ENCODE measurements at places on chromosomes 6 and 20.

DNA sequence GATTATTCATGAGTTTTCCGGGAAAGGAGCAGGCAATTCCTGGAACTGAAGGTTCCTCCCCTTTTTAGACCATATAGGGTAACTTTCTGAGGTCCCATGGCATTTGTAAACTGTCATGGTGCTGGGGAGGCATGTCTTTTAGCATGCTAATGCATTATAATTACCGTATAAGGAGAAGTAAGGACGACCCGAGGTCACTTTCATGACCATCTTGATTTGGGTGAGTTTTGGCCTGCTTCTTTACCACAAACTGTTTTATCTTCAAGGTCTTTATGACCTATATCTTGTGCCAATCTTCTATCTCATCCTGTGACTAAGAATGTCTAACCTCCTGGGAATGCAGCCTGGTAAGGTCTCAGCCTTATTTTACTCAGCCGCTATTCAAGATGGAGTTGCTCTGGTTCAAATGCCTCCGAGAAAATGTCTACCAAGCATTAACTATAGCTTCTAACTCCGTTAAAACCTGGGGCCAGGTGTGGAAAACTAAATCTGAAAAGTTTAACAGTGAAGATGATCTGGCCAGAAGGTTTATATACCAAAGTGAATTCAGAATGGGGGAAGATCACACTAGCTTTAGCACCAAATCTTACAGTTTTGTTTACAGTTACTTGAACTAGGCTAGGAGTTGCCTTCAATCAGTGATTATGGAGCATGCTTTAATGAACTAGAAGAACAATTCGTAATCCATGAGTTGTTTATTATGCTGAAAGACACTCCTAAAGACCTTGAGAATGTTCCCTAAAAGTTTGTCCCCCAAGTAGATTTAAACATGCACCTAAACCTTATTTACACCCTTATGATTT lies 80.0 kb upstream of the TOP1 start:
- peak; percentile 78 for DNase-seq

- DNase-seq = no peak
Observed at GRCh38 chr6:360764-361373, 30.7 kb upstream of the IRF4 start.

- DNase-seq = peak; percentile 79
Observed at GRCh38 chr6:27668442-27669294, 195.8 kb upstream of the ZNF184 start.

GRCh38 chr6:21284706-21285105 lies 308.8 kb upstream of the SOX4 start:
- no peak for DNase-seq

- DNase-seq = peak; percentile 76
Observed at GRCh38 chr20:35302421-35303335, 10.5 kb upstream of the FAM83C start.

- DNase-seq = no peak
Observed at GRCh38 chr6:72080260-72080941, 194.1 kb downstream of the RIMS1 start.

- no peak for DNase-seq
Observed at GRCh38 chr6:68911811-68912210, 276.7 kb downstream of the ADGRB3 start.

DNA sequence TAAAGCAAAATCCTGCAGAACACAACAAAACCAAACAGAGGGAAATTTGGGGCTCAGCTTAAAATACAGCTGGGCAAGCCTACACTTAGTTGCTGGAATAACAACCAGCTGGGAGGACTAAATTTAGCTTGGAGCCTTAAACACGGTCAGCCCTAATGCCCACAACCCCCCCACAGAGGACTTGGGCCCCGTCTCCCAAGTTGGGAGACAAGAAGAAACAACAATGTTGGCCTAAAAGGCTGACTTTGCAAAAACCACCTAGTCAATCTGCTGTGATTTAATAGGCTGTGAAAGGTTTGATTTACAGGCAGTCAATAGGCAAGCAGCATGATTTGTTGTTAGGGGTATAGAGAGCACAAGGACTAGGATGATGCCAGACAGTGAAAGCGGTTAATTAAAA lies 40.3 kb upstream of the ARMC2 start:
- no peak for DNase-seq

GRCh38 chr6:19983374-19983773 lies 146.2 kb downstream of the ID4 start:
- no peak for DNase-seq

- DNase-seq = no peak
Observed at GRCh38 chr6:100823041-100823440, 58.1 kb downstream of the ASCC3 start.

- peak; percentile 5 for DNase-seq
Observed at GRCh38 chr20:21251278-21251677, 51.9 kb upstream of the XRN2 start.

DNA sequence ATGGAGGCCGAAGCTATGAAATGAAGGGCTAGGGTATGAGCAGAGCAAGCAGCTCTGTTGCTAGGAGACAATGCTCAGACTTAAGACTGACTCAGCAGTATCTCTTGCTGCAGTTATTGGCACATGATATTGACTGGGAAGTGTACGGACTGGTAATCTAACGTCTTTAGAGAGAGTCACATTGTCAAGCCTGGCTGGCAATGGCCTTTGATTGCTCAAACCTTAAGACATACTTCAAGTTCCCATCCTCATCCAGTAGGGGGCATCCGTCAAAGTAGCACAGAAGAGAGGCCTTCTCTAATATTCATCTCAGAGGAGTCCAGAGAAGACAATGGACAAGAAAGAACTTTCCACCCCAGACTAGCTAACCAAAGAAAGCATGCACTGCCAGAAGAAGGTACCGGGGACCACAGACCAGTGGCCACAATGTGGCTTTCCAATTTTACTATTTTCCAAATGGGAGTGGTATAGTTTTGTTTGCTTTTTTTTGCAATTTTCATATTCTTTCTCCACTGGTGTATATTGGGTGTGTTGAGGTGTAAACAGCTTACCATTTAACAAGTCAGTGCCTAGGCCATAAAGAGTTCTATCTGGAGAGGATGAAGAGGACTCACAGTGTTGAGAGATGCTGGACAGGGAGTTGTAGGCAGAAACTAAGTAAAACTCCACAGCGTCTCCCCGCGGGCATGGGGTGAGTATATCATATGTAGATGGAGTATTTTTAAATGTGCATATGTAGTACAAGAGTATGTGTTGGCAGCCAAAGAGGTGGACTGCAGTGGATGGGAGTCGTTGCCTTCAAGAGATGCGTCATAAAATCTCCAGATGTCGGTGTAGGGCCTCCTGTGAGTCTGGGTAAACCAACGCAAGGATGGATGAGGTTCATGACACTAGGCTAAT lies 36.7 kb downstream of the LRFN2 start:
- DNase-seq = peak; percentile 37

GRCh38 chr6:56370561-56371211 lies 123.3 kb upstream of the COL21A1 start:
- peak; percentile 93 for DNase-seq

GRCh38 chr6:105487040-105487790 lies 84.3 kb upstream of the PREP start:
- DNase-seq = no peak

DNA sequence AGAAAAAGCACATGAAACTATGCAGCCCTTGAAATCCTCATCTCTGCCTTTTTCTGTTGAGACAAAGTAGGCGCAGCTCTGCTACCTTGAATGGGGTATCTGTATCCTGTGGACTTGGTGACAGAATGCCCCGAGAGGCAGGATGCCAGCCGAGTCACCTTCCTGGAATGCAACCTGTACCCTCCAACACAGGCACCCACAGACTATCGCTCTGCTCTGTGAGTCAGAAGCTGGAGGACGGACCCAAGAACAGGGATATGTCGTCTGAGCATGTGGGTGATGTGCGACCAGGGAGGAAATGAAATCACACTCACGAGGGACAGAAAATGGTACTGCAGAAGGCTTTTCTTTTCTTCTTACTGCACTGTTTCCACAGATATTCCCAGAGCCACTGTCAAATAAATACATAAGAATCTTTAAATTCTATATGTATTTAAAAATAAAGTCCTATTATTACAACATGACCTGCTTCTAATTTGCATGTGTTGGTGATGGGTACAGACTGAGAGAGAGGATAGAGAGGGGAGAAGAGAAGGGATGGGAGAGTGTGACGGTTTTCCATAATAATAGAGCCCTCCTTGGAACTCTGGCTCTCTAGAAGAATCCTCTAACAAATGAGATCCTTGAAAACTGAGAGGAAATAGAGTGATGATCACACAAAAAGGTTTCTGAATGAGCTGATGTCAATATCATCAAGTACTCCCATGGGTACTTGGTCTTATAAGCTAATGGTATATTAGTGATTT lies 308.1 kb downstream of the FOXC1 start:
- peak; percentile 74 for DNase-seq
